ENCODE measurements at places on chromosomes 6 and 20.

GRCh38 chr6:11961923-11962322, 50.2 kb upstream of the HIVEP1 start:
- no peak for DNase-seq

- DNase-seq = no peak
Measured at GRCh38 chr6:136711644-136712043, 80.6 kb downstream of the MAP3K5 start.

DNA sequence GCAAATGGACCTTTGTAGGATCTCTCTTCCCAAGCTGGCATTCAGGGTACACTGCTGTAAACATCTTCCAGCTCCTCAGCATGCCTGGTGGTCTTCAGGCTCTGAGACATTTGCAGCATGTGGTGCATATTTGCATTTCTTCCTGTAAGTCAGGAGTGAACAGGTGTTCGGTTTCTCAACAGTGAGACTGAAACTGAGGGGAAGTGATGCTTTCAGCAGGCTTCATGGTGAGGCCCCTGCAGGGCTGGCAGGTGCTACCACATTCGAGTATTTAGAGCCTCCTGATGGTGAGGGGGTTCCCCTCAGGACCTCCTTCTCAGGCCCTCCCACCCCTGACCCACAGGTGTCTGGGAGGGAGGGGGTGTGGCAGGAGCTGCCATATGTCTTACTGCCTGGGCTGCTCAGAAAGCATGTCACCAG, 15.1 kb downstream of the MYBL2 start:
- no peak for DNase-seq

DNA sequence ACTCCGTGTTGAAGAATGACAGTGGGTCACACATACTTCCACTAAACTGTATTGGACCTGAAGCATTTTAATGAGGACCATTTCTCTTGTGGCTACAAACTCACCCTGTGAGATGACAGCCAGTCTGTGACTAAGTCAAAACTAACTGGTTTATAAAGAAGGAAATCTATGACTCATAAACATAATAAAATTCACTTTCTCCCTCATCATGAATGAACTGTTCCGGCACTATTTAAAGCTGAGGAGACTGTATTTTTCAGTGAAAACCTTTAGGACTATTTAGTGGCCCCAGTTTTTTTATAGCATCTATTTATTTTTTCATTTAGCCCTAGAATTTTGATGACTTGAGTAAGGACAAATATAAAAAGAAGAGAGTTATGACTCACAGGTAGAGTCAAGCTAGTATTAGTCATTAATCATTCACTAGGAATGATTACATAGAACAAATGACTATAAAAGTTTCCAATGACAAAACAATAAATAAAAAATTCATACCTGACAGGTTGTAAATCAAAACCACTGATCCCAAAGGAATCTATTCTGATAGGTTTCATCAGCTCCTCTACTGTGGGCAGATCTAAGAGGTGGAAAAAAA, 34.2 kb downstream of the CEP162 start:
- no peak for DNase-seq

DNA sequence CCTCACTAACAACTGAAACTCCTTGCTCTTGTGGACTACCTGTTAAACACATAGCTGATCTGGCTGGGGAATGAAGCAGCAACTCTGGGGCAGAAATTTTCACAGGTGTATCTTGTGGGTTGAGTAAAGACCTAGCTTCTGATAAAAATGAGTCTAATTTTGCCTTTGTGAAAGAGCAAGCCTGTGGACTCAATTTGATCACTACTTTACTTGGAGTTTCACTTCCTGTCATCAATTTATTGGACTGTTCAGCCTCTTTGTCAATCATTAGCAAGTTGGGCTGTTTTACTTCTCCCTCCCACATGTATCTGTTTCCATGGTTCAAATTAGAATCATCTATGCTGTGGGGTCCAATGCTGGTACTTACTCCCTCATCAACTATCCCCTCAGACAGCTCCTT, 29.6 kb upstream of the CRIP3 start:
- no peak for DNase-seq

DNA sequence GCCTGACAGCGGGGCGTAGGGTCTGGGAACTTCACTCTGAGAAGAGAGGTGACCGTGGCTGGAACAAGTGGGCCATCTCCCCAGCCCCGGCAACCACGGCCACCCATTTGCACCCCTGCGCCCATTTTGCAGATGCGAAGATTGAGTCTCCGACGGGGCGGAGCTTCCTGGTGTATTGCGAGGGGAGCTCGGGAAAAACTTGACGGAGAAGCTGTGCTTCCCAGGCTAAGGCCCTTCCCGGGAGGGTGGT, 653 bp downstream of the ZNF335 start:
- DNase-seq = no peak

DNA sequence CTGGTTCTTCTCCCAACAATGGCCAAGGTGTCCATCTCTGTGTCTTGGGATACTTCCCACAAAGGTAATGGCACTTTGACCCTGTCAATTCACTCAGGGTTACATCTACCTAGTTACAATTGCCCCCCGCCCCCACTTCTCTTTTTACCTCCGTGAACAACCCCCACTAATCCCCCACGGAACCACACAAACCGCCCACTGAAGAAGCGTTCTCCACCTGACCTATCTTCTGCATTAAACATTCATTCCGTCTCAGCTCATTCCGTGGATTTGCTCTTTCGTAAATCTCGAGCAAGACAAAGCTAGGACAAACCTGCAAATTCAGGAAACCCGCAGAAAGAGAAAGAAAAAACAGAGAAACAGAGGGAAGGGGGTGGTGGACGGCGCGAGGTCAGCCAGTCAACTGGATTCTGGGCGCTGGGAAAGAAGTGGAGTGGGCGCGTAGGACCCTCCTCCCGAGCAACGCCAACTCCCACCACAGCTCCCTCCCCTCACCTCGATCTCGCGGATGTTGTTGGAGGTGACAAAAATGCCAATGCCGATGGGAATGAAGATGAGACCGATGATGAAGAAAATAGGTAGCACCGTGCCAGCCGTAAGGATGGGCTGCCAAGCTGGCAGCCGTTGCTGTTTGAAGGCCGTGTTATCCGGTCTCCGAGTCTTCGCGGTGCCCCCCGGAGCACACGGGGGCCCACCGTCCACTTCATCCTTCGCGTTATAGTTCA, 523 bp downstream of the TMEM30A start:
- DNase-seq = no peak

DNA sequence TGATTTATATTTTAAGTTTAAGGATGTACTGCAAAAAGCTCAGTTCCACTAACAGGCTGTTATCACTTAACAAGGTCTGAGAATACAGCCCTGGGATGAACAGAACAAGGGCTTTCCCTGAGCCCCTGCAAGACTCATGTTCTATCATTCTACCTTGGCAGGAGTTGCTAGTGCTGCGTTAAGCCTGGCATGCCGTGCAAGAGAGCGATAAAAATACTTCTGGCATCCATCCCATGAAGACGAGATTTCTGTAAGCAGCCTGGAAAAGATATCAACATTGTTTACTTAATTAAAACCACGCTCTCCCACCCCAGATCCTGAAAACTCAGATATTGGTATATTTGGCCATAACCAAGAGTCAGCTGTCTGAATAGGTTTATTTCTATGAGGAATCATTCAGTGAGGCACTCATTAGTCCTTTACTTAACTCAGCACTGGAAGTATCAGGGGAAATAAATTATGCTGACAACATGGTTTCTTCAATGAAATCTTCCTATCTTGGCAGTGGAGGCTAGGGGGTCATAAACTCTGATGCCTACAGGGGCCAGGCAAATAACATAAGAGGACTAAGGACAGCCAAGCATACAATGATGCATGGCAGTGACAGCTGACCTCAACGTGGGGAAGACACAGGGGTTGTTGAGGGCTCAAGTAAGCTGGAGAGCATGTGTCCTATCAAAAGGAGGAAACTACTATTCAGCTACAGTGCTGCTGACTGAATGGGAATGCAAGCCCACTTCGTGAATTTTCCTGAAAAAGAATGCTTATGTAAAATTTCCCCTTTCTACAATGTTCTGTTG, 37.6 kb upstream of the LYRM2 start:
- DNase-seq = no peak

- DNase-seq = no peak
Measured at GRCh38 chr20:37377346-37378081, 31.6 kb downstream of the SRC start.

DNA sequence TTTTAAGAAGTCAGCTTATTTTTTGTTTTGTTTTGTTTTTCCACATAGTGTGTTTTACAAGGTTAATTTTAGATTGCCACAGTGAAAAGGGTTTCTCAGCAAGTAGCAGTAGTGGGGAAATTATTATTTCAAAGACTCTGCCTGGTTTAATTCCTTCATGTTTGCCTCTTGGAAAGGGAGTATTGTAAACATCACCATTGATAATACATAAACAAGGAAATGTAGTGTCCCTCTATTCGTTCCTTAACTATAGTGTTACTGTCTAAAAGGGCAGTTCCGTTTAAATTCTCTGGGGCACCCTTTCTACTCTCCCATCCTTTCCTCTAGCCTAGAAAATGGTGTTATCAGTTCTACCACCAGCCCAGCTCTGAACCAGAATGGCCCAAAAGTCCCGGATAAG, 391.0 kb upstream of the SOX4 start:
- DNase-seq = no peak

- DNase-seq = no peak
Measured at GRCh38 chr6:45532721-45533210, 155.0 kb upstream of the SUPT3H start.

DNA sequence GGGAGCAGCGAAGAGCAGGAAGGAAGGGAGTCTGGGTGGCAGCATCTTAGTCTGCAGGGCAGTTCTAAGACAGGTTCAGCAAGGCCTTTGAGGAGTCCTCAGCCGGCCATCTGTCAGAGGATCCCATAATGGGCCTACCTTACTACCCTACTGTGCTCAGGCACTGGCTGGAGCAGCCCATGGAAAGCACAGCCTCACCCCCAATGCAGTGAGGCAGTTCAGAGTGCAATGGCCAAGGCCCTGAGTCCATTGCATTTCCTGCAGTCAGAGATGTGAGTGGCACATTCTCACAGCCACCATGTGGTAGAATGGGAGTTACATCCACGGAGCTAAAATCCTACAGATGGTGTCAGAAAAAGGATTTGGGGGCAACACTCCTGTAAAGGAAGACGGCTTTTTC, 19.4 kb upstream of the OVOL2 start:
- no peak for DNase-seq

DNA sequence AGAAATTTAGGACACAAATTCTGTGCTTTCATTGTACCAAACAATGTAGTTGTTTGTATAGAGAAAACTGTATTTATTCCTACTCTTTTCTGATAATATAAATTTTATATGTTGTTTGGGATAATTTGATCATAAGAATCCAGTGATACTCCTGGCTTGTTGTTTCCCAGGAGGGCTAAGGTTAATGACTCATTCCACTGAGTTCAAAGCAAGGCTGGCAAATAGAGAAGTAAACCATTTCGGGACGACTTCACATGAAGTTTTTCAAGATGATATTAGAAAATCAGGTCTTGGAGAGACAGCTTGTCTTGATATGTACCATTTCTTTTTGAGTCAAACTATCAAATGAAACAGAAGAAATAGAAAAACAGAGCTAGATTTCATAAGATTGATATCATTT, 326.1 kb upstream of the CNR1 start:
- no peak for DNase-seq

DNA sequence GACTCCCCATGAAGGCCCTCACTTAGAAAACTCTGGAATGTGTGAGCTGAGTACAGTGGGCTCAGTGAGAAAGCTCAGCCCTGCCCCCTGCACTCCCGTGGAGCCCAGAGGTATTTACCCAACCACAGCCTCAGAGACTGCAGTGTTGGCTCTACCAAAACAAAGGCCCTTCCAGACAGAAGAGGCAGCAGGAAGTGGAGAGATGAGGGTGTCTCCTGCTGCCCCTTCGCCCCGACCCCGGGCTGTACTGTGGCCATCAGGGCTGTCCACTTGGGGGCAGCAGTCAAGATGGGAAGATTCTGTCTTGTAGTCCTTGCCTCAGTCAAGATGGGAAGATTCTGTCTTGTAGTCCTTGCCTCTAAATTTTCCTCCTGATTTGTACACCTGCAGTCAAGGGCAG, 341.3 kb downstream of the TAF4 start:
- no peak for DNase-seq

DNA sequence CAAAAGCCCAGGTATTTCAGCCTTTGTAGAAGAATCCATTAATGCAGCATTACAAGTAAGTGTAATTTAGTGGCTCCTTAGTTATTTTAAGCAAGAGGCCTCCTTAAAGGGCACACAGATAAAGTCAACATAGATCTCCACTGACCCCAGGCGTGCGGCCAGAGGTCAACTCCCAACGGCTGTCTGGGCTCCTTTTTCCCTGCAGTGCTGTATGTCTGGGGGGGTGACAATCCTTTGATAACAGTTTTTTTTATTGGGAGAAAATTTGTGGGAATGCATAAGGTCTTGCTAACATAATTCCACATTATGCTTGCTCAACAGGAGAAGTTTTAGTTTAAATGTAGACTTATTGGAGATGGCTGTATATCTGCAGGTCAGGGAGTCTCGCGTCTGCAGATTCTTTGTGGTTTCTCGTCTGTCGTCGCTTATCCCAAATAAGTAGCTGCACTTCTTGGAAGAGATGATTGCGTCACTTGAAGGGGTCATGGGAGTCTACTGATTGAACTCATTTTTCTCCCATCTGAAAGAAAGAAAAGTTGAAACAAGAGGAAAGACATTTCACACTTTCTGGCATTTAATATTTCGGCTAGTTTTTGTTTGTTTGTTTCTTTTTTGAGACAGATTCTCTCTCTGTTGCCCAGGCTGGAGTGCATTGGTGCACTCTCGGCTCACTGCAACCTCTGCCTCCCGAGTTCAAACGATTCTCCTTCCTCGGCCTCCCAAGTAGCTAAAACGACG, 151.7 kb upstream of the AKAP12 start:
- DNase-seq = no peak
